ENCODE measurements at places on chromosomes 2 and 18. TPM values are rescaled to one million over a fixed set of nuclear protein-coding genes. Genes with fewer than 3 reads are reported as not detected.

The REG3G gene
- not detected for total RNA-seq

The ALPP gene
- total RNA-seq, result not detected

The CDK5R2 gene
- total RNA-seq, result not detected

The IL36RN gene
- total RNA-seq, result not detected

The IL36A gene
- total RNA-seq, result not detected

The ALMS1 gene
- total RNA-seq, result 5.8 TPM

The MARCO gene
- 0.47 TPM for total RNA-seq

The FAM237A gene
- total RNA-seq, result not detected

The ZC3H6 gene
- 26.8 TPM for total RNA-seq

The PRKAG3 gene
- not detected for total RNA-seq

Data from heart right ventricle (tissue), 16 donors.